ENCODE measurements at places on chromosomes 6 and 20.

DNA sequence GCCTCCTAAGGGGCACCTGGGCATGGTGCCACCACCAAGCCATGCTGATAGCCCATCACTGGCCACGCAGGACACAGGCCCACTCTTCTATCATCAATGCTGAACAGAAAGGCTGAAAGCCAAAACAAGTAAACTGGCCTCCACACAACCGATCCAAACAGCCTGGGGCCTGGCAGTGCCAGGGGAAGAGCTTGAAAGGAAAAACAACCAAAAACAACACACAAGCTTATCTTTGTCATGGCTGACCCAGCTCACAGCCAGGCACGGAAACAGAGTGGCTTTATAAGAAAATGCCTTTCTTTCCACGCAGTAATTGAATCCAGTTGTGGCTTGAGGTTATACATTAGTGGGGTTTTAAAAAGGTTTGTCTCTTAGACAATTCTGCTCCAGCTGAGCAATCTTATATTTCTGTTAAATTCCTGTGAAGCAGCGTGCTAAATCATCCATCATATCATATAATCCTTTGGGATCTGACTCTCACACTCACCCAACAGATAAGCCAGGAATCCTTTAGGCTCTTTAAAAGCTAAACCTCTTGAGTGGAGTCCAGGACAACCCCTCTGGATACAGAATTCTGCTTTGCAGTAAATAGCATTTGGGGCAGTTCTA, 65.4 kb upstream of the SLC22A16 start:
- no peak for DNase-seq

DNA sequence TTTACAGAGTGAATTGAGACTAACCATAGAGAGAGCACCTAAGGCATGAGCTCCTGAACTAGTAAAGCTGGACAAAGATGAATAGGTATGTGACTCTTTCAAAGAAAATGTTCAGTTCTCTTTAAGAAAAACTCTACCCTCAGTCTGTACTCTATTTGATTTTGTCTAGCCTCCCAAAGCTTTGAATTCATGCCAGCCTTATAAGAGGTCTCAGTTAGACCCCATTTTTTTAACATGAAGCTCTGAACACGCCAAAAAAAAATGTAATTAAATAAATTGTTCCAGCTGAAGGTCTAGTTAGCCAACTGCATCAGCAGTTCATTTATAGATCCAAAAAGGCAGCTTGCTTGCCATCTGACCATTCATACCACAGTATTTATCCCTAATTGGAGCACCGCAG, 71.6 kb downstream of the COL9A1 start:
- no peak for DNase-seq

DNA sequence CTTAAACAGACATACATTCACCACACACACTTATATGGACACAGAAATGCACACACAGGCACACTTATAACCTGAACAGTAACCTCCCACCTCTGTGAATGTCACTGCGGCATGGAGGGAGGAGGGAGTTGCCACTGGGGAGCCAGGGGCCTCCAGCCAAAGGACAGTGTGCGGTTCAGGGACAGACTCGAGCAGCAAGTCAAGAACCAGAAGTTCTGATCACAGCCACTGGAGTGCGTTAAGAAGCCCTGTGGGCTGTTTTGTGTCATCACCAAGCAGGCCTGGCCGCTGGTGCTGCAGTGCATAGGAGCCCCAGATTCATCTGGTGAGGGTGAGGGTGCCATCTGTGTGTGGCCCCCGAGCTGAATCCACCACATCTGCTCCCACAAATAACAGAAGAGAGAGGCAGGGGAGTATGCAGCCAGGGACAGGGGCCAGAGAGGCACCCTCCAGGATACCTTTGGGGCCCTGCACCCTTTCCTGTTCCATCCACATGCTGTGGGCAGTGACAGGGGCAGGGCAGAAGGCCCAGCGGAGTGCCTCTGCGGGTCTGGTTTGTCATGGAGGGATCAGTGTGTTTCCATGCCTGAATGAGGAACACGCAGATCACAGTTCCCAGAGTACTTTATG, 20.3 kb downstream of the SYNDIG1 start:
- DNase-seq: no peak

- DNase-seq: no peak
These were observed 118.5 kb upstream of the JAG1 start for GRCh38 chr20:10792291-10792690.

- no peak for DNase-seq
These were observed 44.8 kb downstream of the AGPAT4 start for GRCh38 chr6:161228921-161229591.

GRCh38 chr6:2807342-2808090, 34.1 kb downstream of the SERPINB1 start:
- no peak for DNase-seq

DNA sequence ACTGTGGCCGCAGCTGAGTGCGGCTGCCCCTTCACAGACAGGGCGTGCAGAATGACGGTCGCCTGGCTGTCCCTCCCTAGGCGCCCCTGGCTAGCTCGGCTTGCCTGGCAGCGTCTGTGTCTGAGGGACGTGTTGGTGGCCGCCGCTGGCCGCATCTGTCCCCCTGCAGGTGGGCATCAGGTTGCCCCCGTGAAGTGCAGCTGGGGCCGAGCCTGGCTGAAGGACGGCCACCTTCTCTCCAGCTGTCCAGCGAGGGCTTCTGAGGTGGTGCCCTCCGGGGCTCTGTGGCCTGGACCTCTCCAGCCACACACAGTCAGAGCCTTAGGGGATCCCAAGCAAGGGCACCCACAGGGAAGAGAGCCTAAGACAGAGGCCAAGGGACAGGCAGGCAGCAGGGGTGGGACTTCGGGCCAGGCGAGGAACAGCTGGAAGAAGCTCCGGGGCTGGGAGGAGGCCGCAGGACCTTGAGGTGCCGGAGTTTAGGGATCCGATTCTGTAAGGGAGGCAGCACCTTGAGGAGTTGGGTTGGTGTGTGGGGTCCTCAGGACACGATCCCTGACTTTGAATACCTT, 89.0 kb upstream of the EPB41L1 start:
- DNase-seq: no peak

DNA sequence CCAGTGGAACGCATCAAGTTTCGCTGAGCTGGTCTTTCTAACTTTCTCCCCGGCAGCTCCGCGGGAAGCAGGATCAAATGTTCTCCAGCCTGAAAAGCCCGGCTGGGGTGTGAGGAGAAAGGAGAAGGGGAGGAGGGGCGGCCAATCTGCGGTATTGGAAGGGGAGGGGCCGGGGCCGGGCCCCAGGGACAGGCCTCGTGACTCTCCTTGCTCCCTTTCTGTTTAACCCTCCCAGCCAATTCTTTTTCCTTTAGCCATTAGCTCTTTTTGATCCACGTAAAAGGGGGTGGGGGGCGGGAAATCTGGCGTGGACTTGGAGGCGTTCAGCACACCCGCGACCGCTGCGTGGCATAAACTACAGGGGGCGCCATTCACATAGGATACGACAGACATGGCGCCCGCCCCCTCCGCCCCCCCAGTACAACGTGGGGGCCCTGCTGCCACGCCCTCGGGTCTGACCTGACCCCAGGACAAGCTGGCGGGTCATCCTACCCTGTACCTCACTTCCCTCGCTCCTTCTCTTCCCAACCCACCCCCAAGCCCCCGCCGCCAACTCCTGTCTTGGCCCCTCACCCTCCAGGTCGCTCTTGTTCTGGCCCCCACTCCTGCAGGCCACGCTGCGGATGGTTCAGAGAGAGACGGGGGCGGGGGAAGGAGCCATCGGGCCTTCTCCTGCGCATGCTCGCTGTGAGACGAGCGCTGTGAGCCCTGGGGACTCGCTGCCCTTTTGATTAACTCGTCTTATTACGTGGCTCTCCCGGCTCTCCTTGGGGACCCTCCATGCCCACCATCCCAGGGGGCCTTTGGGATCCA, 7.8 kb upstream of the MDGA1 start:
- peak; percentile 45 for DNase-seq

GRCh38 chr6:160398674-160399271, 50.6 kb downstream of the SLC22A3 start:
- no peak for DNase-seq

GRCh38 chr20:32894711-32895355, 36.1 kb downstream of the EFCAB8 start:
- no peak for DNase-seq

- no peak for DNase-seq
These were observed 72.6 kb downstream of the TFAP2B start for GRCh38 chr6:50891290-50891689.

DNA sequence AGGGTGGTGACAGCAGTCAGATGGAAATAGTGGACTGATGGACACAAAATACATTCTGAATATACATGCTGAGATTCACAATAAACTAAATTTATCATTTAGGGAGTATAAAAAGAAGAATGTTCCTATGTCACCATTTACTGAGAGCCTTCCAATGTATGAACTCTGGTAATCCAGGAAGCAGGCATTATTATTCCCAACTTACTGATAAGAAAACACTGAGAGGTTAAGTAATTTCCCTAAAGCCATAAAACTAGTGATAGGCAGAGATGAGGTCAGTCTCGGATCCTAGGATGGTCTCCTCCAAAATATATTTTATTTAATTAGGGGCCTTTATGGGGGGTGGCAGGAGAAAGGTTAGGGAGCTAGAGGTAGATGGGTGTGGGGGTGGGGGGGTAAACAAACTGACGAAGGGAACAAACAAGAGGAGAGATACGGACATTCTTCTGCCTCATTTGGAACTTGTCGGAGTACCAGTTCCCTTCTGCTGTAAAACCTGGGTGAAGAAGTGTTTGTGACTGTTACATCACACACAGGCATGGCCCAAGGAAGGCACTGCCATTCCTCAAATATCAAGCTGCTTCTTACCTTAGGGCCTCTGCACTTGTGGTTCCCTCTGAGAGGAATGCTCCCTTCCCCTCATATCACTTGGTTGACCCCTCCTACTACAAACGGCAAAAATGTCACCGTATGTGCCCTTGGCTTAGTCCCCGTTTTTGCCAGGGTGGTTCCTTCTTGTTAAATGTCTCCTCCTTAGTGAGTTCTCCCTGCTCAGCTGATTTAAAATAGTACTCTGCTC, 6.7 kb downstream of the SAYSD1 start:
- no peak for DNase-seq

DNA sequence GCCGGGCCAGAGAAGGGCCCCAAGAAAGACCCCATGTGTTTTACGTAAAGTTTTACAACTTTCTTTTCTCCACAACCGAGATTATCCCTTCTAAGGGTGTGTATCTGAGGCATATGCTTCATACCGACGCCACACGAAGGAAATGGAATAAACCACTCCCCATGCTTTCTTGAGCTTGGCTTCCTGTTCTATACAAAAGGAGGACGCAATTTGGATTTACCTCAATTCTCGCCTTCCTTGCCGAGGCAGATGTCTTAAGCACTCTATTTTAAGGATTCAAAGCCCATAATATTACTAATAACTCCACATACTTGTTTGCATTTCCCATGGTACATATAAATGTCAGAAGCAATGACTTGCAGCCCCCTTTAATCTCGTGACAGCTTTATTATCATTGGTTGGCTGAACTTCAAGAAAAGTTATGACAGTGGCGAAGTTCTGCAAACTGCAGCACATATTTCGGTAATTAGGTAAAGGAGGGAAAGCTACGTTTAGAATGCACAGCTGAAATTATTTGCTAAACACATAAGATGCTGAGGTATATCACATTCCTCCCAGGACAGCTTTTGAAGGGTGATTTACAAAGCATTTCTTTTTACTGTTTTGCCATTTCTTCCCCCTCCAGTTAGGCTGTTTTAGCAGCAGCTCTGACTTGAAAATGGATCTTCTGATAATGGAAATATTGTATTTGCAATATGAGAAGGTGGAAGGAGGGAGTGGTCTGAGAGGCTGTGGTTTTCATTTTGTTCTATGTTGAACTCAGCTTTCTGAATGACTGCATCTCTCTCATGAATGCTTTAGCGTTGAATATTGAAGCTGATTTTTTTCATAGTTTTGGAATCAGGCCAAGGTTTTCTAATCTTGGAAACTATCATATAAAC, 330.5 kb downstream of the EPHA7 start:
- no peak for DNase-seq

DNA sequence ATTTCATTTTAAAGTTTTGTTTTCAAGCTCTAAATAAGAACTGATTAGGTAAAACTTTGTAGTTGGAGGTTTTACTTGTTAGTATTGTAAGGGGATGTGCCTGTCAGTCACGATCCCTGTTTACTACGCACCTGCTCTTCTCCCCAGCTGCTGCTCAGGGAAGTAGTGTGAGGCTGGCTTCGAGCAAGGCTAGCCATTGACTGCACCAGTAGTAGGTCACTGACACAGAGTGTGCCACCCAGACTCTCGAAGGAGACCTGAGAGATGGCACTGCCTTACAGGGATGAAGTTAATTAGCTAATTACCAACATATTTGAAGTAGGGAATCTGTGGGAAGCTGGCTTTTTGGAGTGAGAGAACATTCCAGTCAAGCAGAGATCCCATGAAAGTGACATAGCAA, 89.2 kb downstream of the DNAH8 start:
- DNase-seq: no peak

DNA sequence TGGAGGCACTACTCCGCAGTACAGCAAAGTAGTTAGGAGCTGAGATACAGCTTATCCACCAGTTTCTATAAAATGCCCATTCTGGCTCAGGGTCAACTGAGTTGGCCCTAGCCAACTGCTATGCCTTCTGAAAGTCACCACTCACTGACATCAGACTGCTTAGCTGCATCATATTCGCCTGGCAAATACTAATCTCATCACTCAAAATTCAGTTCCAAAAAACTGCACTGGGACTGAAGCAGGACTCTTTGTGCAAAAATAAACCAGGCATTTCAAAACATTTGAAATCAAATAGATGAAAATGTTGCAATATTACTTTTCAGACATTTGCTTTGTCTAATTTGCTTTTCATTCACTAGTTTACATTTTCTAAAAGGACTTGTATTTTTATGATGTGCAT, 230.0 kb downstream of the ALDH8A1 start:
- DNase-seq: no peak

DNA sequence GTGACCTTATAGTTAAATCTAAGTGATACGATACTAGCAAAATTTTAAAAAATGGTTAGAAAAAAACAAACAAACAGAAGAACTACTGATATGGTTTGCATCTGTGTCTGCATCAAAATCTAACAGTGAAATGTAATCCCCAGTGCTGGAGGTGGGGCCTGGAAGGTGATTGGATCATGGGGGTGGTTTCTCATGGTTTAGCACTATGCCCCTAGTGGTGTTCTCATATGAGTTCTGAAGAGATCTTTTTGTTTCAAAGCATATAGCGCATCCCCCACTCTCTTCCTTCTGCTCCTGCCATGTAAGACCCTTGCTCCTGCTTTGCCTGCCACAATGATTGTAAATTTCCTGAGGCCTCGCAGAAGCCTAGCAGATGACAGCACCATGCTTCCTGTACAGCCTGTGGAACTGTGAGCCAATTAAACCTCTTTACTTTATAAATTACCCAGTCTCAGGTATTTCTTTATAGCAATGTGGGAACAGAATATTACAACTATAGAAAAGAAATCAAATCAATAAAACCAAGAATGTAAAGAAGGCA, 5.4 kb downstream of the FBXL4 start:
- no peak for DNase-seq

GRCh38 chr6:138618168-138618567, 118.9 kb upstream of the NHSL1 start:
- DNase-seq: no peak

- no peak for DNase-seq
These were observed 550 bp upstream of the HSPA12B start for GRCh38 chr20:3731944-3732326.

- DNase-seq: no peak
These were observed 2.8 kb upstream of the OOEP start for GRCh38 chr6:73372516-73372915.

GRCh38 chr6:41896281-41896680, 1.1 kb upstream of the USP49 start:
- DNase-seq: no peak
